ENCODE measurements at places on chromosomes 12 and 14.

- no peak for DNase-seq
Measured at GRCh38 chr12:71900091-71900490, 38.6 kb upstream of the TPH2 start.

DNA sequence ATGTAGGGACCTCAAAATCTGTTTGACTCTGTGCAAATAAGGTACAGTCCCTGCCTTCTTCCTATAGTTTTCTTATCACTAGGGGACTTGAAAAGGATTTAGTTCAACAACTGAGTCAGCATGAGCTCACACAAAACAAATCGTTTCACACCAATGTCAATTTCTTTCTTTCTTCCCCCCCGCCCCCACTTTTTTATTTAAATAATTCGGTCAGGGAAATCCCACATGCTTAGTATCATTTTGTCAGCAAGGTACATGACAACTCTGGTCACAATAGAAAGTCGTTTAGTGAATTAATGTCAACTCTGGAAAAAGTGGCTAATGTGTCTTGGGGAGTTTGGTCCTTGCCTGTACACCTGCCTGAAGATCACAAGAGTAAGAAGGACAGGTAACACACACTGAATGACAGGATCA is 232.2 kb upstream of the PLEKHG7 start:
- no peak for DNase-seq

- no peak for DNase-seq
Measured at GRCh38 chr14:101878822-101879528, 85.4 kb upstream of the DYNC1H1 start.

- DNase-seq = no peak
Measured at GRCh38 chr12:101207086-101207780, 2.8 kb downstream of the SLC5A8 start.

DNA sequence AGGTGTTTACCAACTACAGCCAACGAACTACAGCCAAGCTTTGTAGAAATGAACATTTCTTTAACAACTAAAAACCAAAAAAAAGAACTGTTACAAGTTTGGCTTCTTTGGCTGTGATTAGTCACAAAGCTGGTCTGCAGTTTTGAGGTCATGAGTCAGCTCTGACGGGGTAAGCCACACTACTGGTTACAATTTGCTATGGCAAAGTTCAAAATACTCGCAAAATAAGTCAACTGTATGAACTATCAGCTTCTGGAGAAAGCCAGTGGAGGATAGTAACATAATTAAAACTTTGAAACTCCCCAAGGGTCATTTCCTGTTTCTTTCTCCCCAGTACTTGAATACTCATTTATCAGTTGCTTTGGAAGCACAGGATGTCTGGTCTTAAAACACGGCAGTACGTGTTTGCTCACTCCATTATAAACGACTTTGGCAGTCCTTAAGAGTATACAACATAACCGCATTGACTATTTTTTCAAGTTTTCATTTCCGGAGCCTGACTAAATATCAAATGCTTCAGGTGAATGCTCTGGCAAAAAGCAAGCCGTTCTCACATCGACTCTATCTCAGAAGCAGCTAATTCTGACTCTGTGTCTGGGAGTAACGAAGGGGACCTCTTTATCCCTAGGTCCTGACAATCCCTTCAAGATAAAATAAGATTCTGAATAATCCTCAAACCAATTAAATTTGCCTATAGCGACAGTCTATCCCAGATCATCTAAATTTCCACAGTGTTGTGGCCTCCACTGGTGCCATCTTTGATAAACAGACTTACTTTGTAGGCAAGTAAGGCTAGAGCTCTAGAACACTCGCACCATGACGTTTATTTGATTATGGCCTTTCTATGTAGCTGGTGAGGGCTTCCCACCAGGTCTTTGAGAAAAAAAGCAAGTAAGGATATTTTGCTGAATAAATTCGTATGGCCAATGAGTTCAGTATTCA is 10.6 kb downstream of the PHLDA1 start:
- DNase-seq = peak; percentile 49

DNA sequence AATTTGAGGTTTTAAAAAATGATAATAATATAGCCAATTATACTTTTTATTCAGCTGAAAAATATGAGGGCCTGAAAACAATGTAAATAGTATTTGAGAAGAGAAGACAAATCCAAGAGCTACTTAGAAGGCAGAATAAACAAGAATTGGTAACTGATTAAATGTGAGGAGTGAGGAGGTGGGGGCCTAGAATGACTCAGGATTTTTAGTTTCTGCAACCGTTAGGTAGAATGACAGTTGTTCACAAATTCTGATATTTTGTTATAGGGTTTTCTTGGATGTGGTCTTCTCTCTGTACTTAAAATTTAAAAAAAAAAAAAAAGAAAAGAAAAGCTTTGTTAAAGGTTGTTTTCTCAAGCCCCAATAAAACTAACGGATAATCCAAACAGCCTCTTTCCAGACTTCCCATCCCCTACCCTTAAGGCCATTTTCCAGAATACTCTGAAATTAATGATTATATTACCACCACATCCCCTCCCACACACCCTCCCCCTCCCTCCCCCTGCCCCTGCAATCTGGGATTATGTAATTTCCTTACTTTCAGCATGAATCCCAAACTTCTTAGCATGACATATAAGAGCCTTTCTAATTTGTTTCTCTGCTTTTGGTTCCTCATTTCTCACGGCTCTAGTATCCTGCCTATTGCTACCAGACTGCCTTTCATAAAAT is 50.4 kb downstream of the LRP6 start:
- no peak for DNase-seq

DNA sequence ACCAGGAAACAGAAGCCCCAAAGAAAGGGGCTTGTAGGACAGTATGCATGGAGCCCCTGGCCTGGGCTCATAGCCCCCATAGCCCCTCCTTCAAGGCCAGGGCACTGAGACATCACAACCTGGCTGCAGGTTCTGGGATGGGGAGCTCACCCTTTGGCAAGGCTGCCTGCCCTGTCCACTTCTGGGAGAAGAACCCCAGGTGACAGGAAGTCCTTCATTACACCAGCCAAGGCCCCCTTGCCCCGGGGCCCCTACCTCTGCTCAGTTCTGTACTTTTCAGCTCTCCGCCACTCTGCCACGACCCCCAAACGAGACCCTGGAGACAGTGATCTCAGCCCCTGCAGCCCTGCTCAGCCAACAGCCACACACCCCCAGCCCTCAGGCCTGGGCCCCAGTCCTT is 223.2 kb upstream of the RTL1 start:
- DNase-seq = no peak

- no peak for DNase-seq
Measured at GRCh38 chr14:50497351-50497750, 35.0 kb downstream of the MAP4K5 start.

DNA sequence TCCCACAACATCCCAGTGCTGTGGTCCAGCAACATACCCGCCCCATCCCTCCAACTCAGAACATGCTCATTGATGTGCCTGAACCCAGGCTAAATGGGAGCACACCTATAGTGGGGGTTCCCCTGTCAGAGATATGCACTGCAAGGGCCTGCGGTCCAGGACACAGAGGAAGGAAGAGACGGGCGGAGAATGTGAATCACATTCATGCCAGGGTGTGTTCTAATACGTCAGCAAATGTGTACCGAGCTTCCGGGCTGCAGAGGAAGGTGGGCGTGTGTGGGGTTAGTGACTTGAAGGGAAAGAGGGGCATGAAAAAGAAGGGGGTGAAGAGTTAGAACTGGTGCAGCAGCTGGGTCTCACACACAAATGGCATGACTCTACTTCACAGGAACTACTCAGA is 83.7 kb downstream of the DPF3 start:
- DNase-seq = peak; percentile 17

GRCh38 chr12:82529954-82530353 is 156.8 kb upstream of the TMTC2 start:
- no peak for DNase-seq

GRCh38 chr14:84882830-84883229 is 647.1 kb upstream of the FLRT2 start:
- no peak for DNase-seq

- peak; percentile 17 for DNase-seq
Measured at GRCh38 chr14:100654814-100655740, 67.9 kb upstream of the BEGAIN start.

GRCh38 chr12:119594399-119594730 is 791 bp downstream of the TMEM233 start:
- no peak for DNase-seq

All from T-helper 17 cell (primary cell).